ENCODE measurements at places on chromosomes 13 and 19.
A peak's percentile ranks its signal among the peaks of the same experiment; 100 is the strongest.

GRCh38 chr19:55173186-55173713, 6.8 kb upstream of the DNAAF3 start:
- H3K27ac ChIP-seq, result no peak overlapping the region
- H3K4me1 ChIP-seq, result no peaks in the 10 kb centered on the region
- H3K36me3 ChIP-seq, result no peaks in the 10 kb centered on the region
- H3K4me3 ChIP-seq, result no peak overlapping the region
- H3K27me3 ChIP-seq, result peaks cover 15% of the 10 kb centered on the region

DNA sequence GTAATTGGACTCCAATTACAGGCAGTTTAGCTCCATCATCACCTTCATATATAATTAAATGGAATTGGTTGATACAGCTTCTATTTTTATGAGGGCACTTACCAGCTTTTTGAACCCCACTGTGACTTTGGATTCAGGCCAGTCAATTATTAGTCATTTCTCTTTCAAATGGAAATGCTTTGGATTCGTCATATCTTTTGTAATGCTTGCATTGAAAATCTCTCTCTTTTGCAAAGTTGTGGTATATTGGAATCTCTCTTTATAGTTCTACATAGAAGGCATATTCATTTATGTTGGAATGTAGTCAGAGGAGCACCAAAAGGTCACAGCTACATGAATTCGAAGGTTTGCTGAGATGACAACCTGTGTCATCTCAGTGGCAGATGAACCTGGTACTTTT, 1074.3 kb upstream of the SLC10A2 start:
- H3K4me3 ChIP-seq, result no peak overlapping the region
- no peak for DNase-seq
- peaks cover 4% of the 10 kb centered on the region for H3K27me3 ChIP-seq
- no peaks in the 10 kb centered on the region for H3K4me1 ChIP-seq

GRCh38 chr13:76406243-76406642, 480.0 kb downstream of the KCTD12 start:
- H3K4me1 ChIP-seq, result no peaks in the 10 kb centered on the region
- H3K4me3 ChIP-seq, result no peak overlapping the region
- no peaks in the 10 kb centered on the region for H3K36me3 ChIP-seq
- no peaks in the 10 kb centered on the region for H3K27me3 ChIP-seq
- DNase-seq, result no peak

DNA sequence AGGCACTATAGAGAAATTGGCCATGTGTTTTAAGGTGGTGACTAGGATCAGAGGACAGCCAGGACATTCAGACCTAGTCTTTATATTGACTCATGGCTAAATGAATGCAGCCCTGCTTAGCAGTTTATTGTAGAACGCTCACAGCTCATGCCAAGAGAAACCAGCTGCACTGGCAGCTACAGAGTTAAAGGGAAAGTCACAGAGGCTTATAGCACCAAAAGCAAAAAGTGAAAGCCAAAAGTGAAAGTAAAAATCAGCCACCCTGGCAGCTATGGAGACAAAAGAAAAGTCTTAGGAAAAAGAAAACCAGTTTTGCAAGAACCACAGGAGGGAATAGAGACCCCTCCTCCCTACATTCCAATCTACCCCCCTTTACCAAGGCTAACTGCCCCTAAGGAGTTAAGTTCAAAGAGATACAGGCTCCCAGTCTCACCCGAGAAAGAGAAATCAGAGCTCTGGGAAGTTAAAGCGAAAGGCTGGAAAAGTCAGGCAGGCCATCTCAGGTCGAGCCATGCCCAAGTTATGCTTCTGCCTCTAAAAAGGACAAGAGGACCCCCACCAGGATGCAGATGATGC, 99.0 kb downstream of the ZNF429 start:
- H3K36me3 ChIP-seq, result no peaks in the 10 kb centered on the region
- no peaks in the 10 kb centered on the region for H3K27me3 ChIP-seq
- H3K4me1 ChIP-seq, result peaks cover 13% of the 10 kb centered on the region
- peak overlapping the region; percentile 54 for H3K27ac ChIP-seq
- DNase-seq, result no peak
- peak overlapping the region; percentile 49 for H3K4me3 ChIP-seq

DNA sequence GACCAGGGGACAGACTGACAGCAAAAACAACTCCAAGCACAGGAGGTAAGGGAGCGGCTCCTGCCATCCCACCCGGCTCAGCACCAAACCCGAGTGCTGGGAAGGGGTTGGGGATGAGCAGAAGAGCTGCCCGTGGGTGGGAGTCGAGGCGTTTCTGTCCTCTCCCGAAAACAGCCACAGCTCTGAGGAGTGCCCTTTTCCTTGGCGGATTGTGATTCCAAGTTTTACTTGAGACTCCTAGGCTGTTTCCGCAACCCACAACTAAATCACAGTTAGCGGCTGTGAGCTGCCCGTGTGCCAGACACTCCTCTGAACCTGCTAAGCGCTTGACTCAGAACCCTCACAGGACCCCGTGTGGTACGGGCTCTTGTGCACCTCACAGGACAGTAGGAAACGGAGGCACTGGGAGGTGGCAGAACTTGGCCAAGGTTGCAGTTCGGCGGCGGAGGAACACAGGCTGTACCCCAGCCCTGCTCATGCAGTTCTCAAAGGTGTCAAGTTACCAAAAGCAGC, 21.4 kb downstream of the CFAP97D2 start:
- H3K36me3 ChIP-seq, result no peaks in the 10 kb centered on the region
- no peak overlapping the region for H3K27ac ChIP-seq
- no peak overlapping the region for H3K4me3 ChIP-seq
- DNase-seq, result no peak
- H3K27me3 ChIP-seq, result peaks cover 3% of the 10 kb centered on the region

DNA sequence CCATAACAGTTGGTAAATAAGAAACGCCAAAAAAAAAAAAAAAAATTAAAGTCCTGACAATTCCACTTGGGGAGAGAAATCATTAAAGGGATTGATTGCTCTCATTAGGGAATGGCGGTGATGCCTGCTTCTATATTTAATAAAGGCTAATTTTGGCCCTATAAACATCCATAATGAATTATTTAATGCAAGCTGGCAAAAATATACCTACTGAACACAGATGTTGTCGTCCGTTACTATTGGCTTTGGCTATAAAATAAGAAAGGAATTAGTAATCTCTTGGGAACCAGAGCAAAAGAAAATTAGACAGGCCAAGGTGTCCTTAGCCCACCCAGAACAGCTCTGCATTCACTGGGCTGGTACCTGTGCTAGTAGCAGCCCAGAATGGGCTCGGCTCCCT, 717.3 kb downstream of the DIAPH3 start:
- no peak overlapping the region for H3K27ac ChIP-seq
- DNase-seq, result no peak
- H3K27me3 ChIP-seq, result no peaks in the 10 kb centered on the region

DNA sequence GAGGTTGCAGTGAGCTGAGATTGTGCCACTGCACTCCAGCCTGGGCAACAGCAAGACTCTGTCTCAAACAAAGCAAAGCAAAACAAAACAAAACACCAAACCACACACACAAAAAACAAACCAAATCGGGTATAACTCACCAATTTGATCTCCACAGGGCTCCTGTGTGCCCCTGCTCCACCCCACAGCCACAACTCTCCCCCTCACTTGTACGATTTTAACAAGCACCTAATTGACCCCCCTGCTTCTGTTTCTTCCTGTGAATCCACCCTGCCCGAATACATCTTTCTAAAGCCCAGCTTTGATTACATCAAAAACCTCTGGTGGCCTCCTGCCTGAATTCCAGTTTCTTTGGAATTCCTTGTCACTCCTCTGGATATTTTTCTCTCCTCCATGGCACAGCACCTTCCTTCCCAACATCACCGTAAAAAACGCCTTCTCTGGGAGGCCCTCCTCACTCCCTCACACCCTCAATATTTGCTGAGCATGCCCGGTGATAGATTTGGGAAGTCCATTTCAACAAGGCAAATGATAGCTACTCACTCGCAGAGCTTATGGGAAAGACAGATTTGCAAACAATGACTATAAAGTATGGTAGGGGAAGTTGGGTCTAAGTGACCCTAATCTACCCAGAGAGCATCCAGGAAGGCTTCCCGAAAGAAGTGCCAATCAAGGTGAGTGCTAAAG, 11.6 kb upstream of the RANBP3 start:
- no peaks in the 10 kb centered on the region for H3K27me3 ChIP-seq
- H3K27ac ChIP-seq, result no peak overlapping the region
- no peak for DNase-seq
- H3K4me3 ChIP-seq, result no peak overlapping the region
- H3K36me3 ChIP-seq, result no peaks in the 10 kb centered on the region

GRCh38 chr19:23254141-23254910, 4.1 kb upstream of the ZNF724 start:
- DNase-seq, result no peak
- H3K4me3 ChIP-seq, result no peak overlapping the region

DNA sequence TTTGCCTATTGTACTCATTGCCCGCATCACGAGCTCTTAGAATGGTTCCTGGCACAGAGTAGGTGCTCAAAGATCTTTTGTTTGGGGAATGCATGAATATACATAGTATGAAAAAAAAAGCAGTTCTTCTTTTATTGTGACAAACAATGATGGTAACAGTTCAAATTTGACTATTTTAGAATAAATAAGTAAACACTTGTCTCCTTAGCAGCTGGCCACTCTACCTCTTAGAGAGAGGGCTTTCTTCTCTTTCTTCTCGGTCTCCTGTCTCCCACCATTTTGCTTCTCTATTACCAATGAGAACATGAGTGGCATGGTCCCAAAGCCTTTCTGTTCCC, 639 bp upstream of the SLAIN1 start:
- DNase-seq, result no peak
- no peak overlapping the region for H3K27ac ChIP-seq
- H3K4me3 ChIP-seq, result peak overlapping the region; percentile 99
- no peaks in the 10 kb centered on the region for H3K27me3 ChIP-seq
- H3K4me1 ChIP-seq, result peaks cover 23% of the 10 kb centered on the region

DNA sequence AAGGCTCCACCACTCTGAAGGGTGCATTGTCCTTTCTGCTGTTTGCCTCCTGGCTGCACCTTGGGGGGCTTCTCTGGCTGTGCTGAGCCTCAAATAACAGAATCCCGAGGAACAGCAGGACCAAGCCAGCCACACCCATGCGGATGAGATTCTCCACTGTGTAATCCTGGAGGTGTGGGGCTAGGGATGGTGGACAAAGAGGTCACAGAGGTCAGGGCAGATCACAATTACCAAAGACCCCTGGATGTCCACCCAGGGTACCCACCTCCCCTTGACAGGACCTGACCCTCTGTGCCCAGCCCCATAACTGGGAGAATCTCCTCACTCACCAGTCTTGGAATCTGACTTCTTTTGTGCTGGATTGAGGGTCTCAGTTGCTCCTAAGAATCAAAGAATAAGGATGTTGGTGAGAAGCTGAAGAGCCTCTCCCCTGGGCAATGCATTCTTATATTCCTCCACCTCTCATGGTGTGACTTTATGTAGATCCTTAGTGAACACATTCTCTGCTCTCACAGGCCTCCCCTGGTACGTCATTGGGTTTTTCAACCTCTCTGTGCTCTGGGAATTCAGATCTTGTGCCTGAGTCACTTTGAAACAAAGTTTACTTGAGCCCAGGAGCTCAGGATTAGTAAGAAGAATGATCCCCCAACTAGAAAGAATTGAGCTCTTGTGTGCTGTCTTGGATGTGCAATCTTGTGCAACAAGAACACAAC, 5.2 kb downstream of the LILRA4 start:
- H3K4me1 ChIP-seq, result no peaks in the 10 kb centered on the region
- H3K4me3 ChIP-seq, result no peak overlapping the region
- no peaks in the 10 kb centered on the region for H3K27me3 ChIP-seq
- no peak for DNase-seq

DNA sequence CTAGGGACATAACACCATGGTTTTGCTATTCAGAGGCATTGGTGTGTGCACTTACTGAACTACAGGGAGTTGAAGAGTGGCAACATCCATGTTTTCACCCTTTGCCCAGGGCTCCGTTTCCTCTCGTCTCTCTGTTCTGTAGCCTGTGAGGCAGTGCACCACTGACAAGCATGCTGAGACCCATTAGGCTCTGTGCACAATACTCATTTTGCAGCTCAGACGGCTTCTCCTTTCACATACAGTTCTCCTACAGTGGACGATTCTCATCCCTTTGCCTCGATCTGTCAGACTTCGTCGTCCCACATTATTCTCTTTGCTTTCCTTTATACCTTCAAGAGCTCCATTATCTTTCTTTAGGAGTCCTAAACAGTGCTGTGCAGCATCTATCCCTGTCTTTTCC, 403.7 kb downstream of the MYO16 start:
- no peaks in the 10 kb centered on the region for H3K27me3 ChIP-seq
- peaks cover 2% of the 10 kb centered on the region for H3K36me3 ChIP-seq
- H3K4me1 ChIP-seq, result no peaks in the 10 kb centered on the region
- no peak overlapping the region for H3K4me3 ChIP-seq

GRCh38 chr13:112058941-112059340, 8.0 kb upstream of the SOX1 start:
- no peaks in the 10 kb centered on the region for H3K4me1 ChIP-seq
- DNase-seq, result no peak
- peaks cover 52% of the 10 kb centered on the region for H3K27me3 ChIP-seq
- no peak overlapping the region for H3K4me3 ChIP-seq
- H3K27ac ChIP-seq, result no peak overlapping the region

DNA sequence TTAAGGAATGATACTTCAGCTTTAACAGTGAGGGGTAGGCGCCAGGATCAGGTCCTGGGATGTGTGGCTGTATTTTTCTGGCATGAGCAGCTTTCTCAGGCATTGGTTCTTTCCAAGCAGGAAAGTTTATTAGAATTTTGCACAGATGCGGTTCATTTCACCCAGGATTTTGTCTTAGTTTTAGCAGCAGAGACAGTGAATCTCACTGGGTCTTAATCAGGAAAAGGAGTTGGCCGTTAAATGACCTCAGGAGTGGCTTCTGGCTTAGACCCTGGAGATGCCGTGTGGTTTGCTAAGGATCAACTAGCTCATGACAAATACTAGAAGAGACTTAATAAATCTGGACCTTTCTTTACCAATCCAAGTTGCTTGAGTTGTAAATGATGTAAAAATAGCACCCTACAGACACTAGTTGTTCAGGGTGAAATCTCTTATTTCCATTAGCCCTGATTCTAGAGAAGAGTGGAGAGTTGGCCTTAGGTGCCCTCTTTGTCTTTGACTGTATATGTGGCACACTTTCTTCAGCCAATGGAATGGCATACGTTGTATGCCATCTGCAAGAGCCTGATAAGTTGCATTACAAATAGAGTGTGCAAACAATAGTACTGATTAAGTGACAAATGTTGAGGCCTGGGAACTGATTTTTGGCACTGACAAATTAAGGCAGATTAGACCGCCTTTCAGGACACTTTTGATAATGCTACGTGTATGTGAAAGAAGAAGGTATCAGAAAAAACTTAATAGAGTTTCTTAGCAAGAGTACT, 34.0 kb downstream of the LRCH1 start:
- no peak for DNase-seq
- no peaks in the 10 kb centered on the region for H3K36me3 ChIP-seq
- no peak overlapping the region for H3K4me3 ChIP-seq
- peaks cover 3% of the 10 kb centered on the region for H3K4me1 ChIP-seq
- no peak overlapping the region for H3K27ac ChIP-seq

- no peaks in the 10 kb centered on the region for H3K27me3 ChIP-seq
- H3K4me1 ChIP-seq, result no peaks in the 10 kb centered on the region
- no peak for DNase-seq
- no peaks in the 10 kb centered on the region for H3K36me3 ChIP-seq
These were observed 47.5 kb downstream of the CRTC1 start for GRCh38 chr19:18730885-18731513.

GRCh38 chr13:110233951-110234280, 73.0 kb downstream of the COL4A1 start:
- DNase-seq, result no peak
- H3K4me1 ChIP-seq, result no peaks in the 10 kb centered on the region
- H3K4me3 ChIP-seq, result no peak overlapping the region
- H3K36me3 ChIP-seq, result no peaks in the 10 kb centered on the region
- H3K27me3 ChIP-seq, result no peaks in the 10 kb centered on the region

Measured in liver (tissue), 10 donors.